ENCODE measurements at places on chromosomes 6 and 20.

- DNase-seq: no peak
These were observed 286.7 kb downstream of the TFAP2B start for GRCh38 chr6:51105357-51105756.

DNA sequence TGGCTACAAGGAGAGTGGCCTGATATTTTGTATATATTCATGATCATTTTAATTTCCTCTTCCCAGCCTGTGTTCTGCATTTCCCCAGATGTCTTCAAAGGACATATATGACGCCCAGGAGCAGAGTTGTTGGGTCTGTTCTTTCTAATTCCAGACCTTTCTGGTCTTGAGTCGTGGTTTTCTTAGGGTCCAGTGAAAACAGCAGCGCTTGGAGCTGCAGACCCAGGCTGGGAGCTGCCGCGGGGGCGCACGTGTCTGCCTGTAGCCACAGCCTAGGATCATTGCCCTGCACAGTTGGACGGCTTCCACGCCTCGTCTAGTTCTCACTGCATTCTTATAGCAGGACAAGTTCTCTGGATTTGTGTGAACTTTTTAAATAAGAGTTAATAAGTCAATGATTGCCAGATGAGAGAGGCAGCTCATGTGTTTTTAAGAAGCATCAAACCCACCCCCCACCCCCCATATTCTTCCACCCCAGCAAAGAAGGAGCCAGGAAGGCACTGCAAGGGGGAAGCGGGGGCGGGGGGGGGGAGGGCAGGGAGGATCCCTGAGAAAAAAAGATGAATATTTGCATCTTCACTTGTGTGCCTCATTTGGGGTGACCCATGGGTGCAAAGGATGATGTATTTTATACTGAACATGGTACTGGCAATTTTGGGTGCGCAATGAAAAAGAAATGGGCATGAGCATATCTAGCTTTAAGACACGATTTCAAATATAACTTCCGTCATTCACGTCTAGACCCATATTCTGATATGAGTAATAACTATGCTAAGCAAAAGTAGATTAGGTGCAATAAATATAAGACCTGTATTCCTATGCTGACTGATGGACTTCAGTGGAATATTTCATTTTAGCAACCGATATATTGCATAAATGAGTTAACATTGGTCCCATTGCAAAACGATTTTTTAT lies 160.0 kb downstream of the TBXT start:
- no peak for DNase-seq

DNA sequence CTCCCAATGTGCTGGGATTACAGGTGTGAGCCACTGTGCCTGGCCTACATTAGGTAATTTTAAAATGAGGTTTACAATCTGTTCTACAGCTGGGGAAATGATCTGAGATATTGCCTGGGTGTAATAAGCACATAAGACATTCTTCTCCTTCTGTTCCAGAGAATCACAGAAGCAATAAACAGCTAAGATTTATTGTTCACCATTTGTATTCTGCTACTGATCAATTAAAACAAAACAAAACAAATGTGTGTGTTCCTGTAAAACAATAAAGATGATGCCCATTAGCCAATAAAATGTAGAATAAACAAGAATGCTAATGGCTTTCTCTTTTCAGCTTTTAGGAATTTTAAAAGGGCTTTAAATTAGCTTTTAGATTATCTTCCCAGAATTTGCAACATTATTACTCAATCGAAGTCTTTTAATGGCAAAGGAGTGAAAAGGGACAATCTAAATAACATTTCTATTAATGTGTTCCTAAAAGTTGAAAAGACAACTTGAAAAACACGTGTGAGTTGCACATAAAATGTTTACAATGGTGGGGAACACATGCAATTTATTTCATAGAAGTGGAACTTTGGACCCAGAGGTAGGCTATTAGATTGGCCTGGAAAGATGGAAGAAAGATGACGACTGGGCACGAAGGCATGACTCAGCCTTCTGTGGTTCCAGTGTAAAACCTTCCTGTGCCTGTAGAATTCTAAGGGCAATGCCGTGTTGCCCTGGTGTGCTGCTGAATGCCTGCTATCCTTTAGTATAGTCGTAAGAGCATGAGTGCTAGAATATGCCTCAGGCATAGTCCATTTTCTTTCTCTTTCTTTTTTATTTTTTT lies 29.0 kb upstream of the DEK start:
- no peak for DNase-seq

- no peak for DNase-seq
These were observed 50.7 kb downstream of the EZR start for GRCh38 chr6:158768436-158768835.

DNA sequence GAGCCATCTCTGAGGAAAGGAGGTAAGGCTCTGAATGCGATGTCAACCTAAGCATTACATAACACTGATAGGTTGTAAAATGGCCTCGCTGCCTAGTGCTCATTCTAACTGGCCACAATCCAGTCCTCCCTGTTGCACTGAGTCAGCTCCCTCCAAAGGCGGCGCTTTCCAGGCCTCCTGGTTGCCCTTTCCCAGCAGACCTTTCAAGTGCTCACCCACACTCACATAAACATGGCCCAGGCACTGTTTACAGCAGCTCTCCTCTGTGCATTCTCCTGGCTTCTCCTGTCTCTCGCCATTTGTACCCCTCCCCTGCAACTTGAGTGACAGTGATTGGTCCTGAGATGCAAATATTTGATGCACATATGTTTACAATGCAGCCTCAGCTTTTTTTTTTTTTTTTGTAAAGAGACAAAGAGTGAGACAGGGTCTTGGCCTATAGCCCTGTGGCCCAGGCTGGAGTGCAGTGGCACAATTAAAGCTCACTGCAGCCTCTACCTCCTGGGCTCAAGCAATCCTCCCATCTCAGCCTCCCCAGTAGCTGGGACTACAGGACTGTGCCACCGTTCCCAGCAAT lies 36.8 kb upstream of the PRND start:
- no peak for DNase-seq

DNA sequence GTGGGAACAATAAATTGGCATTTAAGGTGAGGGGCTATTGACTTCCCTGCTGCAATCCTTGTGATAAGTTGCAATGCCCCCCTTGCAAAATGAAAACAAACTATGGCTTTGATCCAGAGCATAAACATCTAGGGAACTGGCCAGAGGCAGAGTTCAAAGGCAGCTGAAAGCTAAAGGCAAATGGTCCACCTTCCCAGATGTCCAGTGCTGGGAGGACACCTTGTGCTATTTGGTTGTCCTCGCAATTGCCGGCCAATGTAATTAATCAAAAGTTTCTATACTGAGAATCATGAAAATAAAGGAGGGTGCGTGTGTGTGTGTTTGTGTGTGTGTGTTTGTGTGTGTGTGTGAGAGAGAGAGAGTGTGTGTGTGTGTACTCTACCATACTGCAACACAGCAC lies 337.4 kb downstream of the CBLN4 start:
- DNase-seq: no peak

GRCh38 chr6:12748411-12748810 lies 31.8 kb downstream of the PHACTR1 start:
- no peak for DNase-seq
